AG04449 (cell line): ENCODE measurements at places on chromosomes 2 and 18.

DNA sequence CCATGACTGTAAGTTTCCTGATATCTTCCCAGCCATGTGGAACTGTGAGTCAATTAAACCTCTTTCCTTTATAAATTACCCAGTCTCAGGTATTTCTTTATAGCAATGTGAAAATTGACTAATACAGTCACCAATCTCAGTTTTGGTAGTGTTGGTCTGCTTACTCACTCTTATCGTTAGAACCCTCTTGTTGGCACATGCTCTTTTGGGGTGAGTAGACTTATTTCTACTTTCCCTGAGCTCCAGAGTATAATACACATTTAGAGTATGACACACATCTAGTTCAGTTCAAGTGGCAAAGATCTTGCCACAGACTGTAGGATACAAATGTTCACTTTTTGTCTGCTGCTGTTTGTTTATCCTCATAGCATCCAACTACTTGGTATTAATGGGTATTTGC, 347.5 kb upstream of the CELF4 start:
- no peak for DNase-seq

- DNase-seq: no peak
Observed at GRCh38 chr2:98372121-98372520, 25.9 kb downstream of the CNGA3 start.

DNA sequence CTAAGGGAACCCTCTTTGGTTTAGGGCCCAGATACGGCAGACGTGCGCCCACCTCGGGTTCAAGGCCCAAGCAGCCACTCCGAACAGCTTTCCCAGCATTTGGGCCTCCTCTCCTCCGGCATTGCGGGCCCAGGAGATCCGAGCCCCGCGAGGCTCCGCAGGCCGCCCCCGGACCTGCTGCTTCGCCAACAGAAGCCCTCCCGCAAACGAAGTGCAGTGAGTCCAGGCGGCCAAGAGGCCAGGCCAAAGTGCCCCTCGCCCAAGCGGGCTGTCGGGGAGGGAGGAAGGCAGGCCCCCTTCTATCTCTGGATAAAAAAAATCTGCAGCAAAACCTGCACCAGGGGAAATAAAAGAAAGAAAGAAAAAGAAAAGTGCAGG, 6.0 kb downstream of the EN1 start:
- no peak for DNase-seq

GRCh38 chr2:64581777-64582539, 57.8 kb downstream of the AFTPH start:
- DNase-seq: no peak

DNA sequence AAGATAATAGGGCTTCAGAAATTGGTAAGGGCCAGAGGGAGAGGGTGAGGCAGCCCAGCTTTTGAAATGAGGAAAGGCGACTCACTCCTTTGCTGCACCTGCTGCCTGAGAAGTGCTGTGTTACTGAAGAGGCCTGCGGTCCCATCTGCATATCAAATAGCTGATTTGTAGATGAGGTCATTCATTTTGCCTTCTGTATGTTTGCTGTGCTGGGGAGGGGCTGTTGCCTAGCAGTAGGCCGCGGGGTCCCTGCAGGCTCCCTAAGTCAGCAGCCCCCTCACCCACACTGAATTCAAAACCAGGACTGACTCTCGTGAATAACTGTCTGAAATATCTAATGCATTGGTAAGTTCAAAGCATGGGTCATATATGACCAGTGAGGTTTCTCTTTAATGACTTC, 377.2 kb downstream of the SOX11 start:
- DNase-seq: no peak

DNA sequence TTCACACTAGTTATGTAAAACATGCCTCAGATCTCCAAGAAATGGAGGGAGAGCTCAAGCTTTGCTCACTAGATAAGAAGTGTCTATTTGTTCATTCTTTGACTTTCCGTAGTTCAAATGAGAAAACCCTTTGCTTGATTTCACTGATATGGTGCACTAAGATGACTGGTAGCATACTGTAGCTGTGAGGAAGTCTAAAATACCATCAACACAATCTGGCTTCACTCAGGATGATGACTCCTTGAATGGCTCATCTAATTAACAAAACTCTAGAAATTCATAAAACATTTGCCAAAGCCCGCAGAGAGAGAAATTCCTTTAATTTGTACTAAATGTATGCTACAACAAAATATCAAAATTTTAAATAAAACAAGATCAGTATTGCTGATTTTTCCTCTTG, 152.8 kb upstream of the STK17B start:
- no peak for DNase-seq

GRCh38 chr2:77007686-77008085, 514.5 kb downstream of the LRRTM4 start:
- DNase-seq: no peak

DNA sequence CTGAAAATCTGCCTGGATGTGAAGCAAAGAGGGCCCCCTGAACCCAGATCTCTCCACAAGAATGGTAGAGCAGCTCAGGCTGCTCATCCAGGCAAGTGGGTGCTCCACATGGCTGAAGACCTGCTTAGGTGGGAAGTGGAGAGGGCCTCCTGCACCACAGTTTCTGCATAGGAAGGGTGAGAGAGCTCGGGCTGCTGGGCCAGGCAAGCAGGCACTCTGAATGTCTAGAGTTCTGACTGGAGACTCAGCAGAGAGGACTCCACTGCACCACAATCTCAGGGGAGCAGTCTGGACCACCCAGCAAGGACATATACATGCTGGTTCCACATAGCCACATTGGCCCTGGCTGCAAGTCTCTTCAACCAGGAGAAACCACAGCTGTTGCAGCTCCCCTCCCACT, 52.0 kb downstream of the DSEL start:
- no peak for DNase-seq

GRCh38 chr2:240441326-240441992, 6.0 kb downstream of the GPC1 start:
- no peak for DNase-seq

- no peak for DNase-seq
Observed at GRCh38 chr2:191738667-191739066, 60.7 kb downstream of the NABP1 start.

DNA sequence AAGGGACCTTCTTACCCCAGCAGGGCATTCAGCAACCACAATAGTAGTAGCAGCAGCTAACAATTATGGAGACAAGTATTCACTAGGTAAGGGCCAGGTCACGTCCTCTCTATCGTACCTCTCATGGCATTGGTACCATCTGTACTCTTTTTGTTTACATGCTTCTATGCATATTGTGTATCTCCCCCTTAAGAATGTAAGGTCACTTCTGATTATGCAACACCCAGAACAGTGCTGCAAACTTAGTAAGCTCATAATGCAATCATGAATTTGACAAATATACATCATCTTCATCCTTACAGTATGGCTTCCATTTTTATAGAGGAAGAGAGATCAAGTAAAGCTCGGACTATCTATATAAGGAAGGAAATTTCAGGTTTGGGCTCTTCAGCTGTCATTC, 46.1 kb downstream of the SPRED2 start:
- DNase-seq: no peak

GRCh38 chr2:208039376-208040110, 14.2 kb upstream of the PLEKHM3 start:
- DNase-seq: no peak

GRCh38 chr2:177573120-177573519, 180.5 kb downstream of the AGPS start:
- no peak for DNase-seq

- no peak for DNase-seq
Observed at GRCh38 chr2:196224756-196225155, 53.4 kb upstream of the STK17B start.

GRCh38 chr2:148725564-148725963, 81.0 kb downstream of the EPC2 start:
- no peak for DNase-seq

DNA sequence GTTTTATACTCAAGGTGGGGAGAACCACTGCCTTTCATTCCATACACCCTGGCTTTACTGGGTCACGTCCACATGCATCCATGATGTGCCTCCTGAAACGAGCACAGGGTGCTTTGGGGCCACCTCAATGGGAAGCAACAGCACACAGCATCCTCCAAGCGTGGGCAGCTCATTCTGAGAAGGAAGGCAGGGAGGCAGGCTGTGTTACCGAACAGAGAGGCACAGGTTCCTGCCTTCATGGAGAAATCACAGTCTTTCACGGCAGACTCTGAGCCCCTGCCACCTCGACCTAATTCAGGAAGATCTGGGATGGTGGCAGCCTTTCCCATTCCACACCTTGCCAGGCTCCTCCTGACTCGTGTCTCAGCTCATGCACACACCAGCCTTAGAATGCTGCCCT, 130.1 kb downstream of the GBX2 start:
- no peak for DNase-seq

GRCh38 chr2:127407091-127407490, 11.1 kb upstream of the PROC start:
- no peak for DNase-seq

DNA sequence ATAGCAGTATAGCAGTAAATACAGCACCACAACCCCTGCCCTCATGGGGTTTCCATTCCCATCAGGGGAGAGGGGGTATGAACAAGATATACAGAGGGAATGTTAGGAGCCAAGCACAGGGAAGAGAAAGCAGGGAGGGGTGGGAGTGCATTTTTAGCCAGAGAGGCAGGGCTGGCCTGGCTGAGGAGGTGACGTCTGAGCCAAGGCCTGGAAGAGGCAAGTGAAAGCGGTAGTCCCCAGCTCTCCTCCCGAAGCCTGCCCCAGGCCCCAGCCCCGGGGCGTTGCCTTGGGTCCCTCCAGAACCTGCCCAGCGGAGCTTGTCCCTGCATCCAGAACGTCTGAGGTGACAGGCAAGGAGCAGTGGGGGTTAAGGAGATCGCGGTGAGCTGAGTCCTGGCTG, 45.1 kb upstream of the FOSL2 start:
- DNase-seq: no peak

GRCh38 chr2:69668598-69668997, 25.1 kb upstream of the AAK1 start:
- DNase-seq: no peak

DNA sequence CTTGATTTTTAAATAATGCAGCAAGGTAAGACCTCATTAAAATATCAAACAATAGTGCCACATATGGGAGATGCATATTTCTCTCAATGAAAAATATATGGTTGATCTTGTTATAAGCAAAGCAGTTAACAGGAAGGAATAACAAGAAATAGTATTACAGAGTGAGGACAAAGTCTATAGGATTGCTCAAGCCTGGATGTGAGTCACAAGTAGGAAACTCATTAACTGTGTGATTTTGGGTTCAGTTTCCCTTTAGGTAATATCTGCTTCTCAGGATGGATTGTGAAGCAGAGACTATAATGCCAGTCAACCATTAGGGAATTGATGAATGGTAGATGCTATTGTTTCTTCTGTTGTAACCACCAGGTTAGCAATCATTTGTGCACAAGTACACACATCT, 42.9 kb upstream of the SPHKAP start:
- DNase-seq: no peak

DNA sequence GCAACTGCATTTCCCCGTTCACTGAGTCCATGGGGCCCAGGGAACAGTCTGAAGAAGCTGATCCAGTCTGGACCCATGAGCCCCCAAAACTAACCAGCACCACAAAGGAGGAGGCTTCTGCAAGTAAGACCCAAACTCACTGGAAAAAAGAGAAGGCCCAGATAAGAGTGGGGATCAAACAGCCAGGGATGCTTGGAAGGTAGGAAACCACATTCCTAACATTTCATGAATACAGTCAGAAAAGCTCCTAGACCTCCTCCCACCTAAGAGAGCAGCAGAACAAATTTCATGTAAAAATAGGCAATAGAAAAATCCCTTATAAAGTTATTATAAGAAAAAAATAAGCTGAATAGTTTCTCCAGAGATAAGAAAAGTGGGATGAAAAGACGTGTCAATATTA, 30.3 kb downstream of the TUBB6 start:
- no peak for DNase-seq

DNA sequence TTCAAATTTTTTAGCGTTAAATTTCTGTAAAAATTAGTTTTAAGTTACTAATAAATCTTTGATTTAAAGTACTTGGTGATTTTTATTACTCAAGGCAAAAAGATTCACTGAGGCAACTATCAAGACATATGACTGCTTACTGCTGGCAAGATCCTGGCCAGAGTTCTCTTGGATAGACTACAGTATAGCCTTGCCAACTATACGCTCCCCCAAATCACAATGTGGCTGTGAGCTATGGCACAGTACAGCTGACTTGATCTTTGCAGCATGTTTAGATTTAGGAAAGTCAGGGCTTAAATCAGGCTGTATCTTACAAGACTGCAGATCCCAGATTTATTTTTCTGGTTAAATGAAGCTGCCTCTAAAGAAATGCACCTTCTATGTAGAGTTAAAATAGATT, 26.5 kb downstream of the MSTN start:
- DNase-seq: no peak

DNA sequence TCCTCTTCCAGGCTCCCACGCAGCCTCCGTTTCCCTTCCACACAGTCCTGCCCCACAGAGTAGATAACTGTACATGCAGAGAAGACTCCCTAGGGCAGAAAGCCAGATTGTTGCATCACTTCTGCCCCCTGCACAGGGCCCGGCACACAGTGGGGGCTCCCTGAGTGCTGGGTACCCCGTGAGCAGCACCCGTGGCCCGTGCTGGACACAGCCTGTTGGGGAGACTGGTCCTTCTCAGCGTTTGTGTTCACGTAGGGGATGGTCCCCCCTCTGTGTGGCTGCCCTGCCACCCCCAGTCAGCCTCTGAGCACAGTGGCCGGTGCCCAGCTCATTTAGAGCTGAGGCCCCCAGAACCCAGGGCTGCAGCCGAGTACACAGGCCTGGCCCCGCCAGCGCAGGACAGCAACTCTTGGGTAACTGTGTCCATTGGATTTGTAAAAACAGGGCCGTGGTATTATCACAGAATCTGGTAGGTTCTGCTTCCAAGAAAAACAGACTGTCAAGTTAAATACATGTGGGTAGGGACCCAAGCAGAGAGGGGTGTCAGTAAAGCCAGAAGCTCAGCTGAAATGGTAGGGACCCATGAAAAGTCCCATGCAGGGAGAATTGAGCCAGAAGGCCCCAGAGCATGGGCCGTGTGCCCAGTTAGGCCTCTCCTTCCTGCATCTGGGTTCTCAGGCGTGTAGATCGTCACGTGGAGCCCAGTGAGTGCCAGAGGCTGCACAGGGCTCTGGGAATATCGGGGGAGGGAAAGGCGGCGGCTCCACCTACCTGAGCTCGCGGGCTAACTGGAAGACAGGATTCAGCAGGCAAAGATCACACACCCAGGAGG, 257.3 kb downstream of the ATAD2B start:
- no peak for DNase-seq

DNA sequence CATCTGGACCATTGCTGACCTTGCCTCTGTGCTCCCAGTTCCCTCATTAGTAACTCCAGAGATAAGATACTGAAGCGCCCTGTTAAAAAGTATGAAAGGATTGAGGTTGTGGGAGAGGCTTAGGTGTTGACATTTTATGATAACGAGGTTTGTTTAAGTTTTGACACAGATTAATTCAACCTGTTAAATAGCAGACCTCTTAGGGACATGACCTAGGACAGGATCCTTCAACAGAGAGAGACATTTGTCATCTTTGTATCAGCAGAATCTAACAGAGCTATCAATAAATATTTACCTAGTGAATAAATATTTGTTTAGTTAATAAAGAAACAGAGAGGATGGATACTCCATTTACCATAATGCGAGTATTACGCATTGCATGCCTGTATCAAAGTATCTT, 99.5 kb downstream of the DCC start:
- no peak for DNase-seq
